Muscle of arm (tissue), 14 donors: ENCODE measurements at places on chromosomes 6 and 20. TPM values are rescaled to one million over a fixed set of nuclear protein-coding genes. Genes with fewer than 3 reads are reported as not detected.

The KCNK16 gene
- not detected for polyA plus RNA-seq

DNA sequence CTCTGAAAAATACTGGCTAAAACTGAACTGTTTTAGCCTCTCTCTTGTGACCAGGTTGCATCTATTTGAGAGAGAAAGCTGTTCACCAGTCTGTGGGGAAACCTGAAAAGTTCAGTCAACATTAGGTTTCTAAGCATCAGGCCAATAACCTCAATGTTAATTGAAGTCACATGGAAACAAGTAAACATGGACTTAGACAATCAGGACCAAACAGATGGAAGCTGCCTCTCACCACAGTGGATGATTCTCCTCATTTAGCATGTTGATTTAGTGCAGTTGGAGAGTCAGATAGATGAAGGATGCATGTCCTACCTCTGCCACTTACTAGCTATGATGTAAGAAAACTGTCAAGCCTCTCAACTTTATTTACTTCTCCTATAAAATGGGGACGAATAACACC, 18.2 kb downstream of the SCGN start:
- no peak for DNase-seq

- DNase-seq, result no peak
These were observed 136.8 kb downstream of the ALDH8A1 start for GRCh38 chr6:134813146-134813545.

GRCh38 chr6:132070356-132070755, 119.2 kb upstream of the CCN2 start:
- no peak for DNase-seq

- no peak for DNase-seq
These were observed 237.0 kb upstream of the RGS17 start for GRCh38 chr6:153368131-153368530.

- DNase-seq, result no peak
These were observed 8.8 kb downstream of the SYNJ2 start for GRCh38 chr6:157990321-157991066.

DNA sequence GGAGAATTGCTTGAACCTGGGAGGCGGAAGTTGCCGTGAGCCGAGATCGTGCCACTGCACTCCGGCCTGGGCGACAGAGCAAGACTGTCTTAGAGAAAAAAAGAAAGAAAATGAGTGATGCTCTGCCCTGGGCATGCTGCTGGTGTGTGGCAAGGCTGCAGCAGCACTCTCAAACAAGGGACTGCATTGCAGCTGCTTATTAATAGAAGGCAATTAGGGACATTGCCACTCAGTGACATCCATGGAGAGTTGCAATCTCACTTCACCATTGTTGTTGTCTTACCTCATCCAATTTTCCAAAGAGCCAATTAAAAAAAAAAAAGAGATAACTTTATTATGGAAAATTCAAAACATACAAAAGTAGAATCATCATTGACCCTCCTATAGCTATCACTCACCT, 131.1 kb downstream of the LRRC1 start:
- DNase-seq, result no peak
